Renal cortical epithelial cell (primary cell): ENCODE measurements at places on chromosomes 3 and 15.

GRCh38 chr3:174206607-174207192 lies 652.4 kb upstream of the NAALADL2 start:
- peak; percentile 15 for DNase-seq

DNA sequence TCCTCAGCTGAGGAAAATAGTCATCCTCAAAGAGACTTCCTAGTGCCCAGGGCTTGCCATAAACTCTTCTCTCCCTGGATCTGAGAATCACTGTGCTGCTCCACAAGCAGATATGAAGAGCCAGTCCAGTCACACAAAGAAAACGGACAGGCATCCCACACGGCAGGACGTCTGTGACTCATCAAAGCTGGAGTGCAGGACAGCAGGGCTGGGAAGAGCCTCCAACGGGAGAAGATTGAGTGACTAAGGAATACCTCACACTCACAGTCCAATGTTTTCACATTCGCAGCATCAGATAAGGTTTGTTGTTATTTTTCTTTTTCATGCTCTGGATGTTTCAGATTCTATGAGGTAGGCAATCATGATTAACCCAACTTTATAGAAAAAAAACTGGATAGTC lies 57.8 kb downstream of the NEK10 start:
- DNase-seq = peak; percentile 64

DNA sequence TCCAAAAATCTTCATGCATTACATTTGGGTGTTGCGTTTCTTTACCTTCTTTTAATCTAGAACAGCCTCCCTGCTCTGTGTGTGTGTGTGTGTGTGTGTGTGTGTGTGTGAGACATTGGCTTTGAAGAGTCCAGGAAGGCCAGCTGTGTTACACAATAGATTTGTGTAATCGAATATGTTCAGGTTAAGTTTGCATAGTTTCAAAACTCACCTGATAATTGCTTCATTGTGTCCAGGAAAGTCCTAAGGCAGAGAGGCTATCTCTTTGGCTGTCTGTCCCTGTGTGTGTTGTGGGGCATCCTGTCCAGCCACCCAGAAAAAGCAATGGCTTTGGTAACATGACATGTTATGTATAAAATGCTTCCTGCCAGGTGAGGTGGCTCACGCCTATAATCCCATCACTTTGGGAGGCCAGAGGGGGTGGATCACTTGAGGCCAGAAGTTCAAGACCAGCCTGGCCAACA lies 37.5 kb downstream of the ZNF710 start:
- no peak for DNase-seq

DNA sequence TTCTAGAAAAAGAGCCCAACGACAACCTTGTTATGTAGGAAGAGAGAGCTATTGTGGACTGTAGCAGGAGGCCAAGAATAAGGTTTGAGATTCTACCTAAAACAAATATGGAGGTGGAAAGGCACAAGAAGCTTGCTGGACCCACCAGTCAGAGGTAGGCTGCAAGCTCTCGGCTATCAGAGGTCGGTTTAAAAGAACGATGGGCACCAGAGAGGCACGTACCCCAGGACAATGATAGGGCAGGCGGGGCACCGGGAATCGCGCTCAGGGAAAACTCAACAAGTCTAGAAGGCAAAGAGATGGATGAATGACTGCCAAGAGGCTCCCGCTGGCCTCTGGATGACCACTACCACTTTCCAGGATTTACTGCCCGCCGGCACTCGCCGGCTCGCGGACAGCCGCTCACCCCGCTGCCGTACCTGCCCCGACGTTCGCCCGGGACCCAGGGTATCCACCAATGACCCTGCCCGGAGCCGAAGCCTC lies 1.1 kb downstream of the HDGFL3 start:
- DNase-seq = peak; percentile 5

DNA sequence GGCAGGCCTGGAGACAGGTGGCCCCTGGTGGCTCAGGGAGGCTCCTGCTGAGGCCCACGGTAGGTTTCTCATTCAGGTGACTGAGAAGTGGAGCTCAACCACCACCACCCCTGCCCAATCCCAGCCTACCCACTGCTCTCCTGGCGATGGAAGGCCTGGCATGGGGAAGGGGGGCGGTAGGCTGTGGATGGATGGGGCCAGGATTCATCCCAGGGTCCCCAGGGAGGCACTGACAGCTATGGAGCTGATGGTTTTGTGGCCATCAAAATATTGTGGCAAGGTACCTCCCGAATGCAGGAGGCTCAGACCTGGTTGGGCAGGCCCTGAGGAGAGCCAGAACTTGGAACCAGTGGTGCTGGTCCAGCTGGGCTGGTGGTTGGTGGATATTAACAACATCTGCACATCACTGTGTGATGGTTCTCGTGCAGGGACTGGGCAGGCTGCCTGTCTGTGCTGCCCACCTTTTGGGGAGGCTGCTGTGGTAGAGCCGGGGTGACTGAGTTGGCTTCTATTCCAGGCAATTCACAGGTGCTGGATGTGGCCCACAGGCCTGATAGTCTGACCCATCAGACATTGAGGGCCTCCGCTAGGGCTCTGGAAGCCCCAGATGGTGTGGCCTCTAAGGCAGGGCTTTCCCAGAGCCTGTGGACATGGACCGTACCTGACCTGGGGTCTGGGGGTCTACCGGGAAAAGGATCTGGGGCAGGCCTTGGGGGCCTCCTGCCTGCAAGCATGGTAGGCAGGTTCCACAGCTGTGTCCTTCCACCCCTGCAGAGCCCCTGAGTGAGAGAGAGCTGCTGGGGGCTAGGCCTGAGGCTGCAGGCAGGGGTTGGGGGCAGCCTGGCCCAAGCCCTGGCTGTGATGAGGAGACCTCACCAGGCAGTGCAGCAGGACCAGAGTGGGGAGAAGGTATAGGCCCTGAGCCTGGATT lies 3.4 kb downstream of the ZBTB47 start:
- DNase-seq = no peak

- DNase-seq = no peak
Observed at GRCh38 chr3:66884659-66885058, 113.4 kb upstream of the KBTBD8 start.

DNA sequence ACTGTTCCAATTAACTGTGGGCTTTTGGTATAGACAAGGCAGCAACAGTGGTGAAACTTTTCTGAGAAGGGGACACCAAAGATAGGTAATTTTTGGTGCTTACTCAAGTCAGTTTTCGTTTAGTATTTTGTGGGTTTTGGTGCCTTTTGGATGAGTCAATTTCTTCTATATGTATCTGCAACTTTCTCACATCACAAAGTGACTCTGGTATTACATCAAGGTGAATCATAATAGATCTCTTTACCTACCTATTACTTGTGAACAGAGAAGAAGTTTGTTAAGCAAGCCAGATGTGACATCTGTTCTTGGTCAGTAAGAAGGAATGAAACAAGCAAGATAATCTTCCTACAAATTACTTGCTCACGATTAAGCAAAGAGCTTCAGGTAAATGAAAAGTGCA lies 732.4 kb upstream of the DPPA4 start:
- no peak for DNase-seq

- DNase-seq = no peak
Observed at GRCh38 chr15:71109130-71109529, 6.1 kb upstream of the THSD4 start.

DNA sequence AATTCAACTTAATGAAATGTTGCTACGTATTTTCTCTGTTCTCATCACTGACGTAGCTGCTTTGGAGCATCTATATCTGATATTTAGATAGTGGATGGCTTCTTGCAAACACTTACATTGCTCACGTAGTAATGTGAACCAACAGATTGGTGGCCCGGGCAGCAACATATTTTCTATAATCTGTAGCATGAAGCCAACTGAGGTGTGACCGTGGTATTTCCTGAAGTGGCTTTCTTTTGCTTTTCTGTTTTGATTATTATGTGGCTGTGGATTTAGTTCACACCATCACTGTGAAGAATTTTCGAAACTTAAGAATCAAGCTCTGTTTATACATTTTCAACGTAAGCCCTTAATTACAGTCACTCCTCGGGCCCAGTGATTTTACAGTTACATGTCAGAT lies 288.5 kb downstream of the LPP start:
- no peak for DNase-seq

DNA sequence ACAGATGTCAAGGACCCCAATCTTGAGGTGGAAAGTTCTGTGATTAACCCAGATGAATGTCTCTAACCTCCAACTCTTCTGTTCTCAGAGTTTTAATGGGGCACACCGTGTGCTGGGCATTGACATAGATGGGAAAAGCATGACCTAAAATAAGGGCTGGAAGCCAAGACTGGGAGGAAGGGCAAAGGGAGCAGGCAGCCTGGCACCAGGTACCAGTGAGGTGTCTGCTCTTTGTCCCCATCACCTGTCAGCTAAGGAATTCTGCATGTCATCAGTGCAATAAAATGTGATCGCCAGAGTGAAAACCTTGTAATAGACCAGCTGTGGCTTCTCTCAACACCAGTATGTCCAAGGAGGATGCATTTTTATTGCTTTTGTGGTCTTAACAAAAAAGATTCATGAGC lies 143.5 kb upstream of the TPM1 start:
- peak; percentile 51 for DNase-seq

DNA sequence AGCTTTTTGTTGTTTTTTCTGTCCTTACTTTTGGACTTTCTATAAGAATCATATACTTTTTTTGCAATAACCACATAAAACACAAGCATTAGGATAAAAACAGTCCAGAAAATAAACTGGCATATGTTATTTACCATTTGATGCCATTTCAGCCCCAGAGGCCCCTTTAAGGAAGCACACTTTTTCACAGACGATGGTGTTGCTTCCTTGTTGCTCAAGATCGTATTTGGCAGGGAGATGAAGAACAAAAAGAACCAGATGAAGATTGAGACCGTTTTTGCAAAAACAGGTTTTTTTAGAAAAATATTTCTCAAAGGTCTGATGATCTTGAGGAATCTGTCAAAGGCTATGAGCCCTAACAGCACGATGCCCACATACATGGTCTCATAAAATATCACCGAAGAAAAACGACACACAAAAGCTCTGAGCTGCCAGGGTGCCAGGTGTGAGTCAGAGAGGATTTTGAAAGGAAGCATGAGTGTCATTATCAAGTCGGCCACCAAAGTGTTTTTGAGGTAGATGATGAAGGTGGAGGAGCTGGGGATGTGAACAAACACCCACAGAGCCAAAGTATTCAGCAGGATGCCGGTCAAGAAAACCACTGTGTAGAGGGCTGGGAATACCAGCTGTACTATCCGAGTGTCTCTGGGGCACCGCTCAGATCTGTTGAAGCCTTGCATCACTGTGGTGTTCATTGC lies 902 bp downstream of the P2RY13 start:
- no peak for DNase-seq

DNA sequence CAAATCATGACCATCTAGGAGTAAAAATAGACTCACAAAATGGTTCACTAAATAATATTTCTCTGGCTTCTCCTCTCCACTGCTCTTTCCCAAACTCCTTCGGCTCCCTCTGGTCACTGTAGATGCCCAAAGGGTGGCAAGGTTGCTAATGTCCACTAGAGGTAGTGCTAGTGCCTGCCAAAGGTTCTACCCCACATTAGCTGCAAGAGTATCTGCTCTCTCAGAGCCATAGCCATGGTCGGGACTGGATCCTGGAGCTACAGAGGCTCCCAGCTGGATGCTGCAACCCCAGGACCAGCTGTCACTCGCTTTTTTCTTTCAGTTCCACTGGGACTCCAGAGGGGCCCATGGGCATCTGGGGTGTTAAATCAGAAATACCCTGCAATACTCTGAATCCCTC lies 8.5 kb downstream of the HTR3D start:
- no peak for DNase-seq

- no peak for DNase-seq
Observed at GRCh38 chr15:26191193-26191592, 328.1 kb upstream of the ATP10A start.

- peak; percentile 56 for DNase-seq
Observed at GRCh38 chr3:31219131-31219843, 313.4 kb upstream of the STT3B start.

- no peak for DNase-seq
Observed at GRCh38 chr3:29919571-29919970, 638.7 kb downstream of the RBMS3 start.

- no peak for DNase-seq
Observed at GRCh38 chr3:94012185-94012584, 16.2 kb downstream of the STX19 start.

DNA sequence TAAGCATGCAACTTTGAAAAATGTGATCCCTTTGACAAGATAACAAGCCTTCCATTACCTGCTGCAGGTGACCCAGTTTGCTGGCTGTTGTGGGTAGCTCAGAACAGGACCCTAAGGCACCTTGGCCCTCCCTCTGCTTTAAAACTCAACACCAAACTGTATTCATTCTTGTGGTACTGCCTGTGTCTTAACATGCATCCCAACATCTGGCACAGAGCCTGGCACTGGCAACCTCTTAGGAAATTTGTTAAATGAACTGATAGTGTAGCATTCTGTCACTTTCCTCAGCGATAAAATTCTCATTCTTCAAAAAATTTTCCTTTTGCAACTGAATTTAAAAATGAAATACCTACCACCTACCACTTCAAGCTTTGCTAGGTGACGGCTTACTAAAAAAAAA lies 287.3 kb upstream of the ADAMTS9 start:
- DNase-seq = no peak

DNA sequence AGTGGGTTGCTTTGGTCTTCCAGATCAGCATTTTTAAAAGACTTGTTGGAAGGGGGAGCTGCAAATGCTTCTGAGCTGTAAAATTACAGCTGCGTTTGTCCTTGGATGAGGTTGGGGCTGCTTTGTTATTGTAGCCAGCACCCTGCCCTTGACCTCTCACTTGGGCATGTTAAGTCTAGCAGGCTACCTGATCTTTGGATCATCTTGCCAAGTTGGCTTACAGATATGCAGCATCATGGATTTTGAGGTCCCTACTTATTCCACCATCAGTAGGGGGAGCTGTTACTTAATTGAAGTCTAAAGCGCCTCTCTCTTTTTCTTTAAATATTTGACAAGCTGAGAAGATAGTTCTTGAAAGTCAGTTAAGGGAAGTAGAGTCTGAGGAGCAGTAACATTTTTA lies 793.0 kb downstream of the MCTP2 start:
- DNase-seq = peak; percentile 33

DNA sequence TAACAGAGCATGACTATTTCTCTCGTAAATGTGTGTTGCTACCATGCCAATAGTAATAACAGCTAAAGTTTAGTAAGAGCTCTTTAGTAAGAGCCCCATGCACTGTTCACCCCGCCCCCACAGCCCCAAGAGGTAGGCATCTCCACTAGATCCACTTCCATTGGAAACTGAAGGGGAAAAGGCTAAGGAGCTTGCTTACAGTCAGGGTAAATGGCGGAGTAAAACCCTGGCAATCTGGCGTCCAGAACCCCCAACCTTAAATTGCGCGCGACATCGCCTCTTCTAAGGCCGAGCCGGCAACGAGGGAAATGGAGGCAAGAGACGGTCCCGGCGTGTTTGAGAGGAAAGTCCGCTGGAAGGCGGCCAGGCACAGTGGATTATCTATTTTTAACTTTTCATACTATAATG lies 654 bp upstream of the C3orf38 start:
- DNase-seq = peak; percentile 29
